NCI-H510A treated with DMSO at 0.1 percent for 48 hours (cell line): ENCODE measurements at places on chromosomes 1 and 21.
A peak's percentile ranks its signal among the peaks of the same experiment; 100 is the strongest.

- DNase-seq, result no peak
These were observed 19.5 kb downstream of the KIF17 start for GRCh38 chr1:20698195-20698910.

DNA sequence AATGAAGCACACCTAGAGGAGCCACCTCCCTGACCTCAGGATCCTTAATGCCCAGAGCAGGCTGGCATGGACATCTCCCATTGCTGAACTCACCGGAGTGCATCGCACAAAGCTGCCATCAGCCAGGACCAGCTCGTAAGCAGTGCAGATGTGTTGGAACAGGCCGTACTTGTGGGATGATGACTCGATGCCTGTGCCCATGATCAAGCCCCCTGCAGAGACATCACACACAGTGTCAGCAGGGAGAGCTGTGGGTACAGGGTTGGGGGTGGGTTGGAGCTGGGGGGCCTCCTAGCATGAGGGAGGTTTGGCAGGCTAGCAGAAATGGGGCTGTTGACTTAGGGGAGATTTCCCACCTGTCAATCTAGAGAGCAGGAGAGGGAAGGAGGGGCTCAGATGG, 12.0 kb downstream of the DHCR24 start:
- DNase-seq, result no peak

DNA sequence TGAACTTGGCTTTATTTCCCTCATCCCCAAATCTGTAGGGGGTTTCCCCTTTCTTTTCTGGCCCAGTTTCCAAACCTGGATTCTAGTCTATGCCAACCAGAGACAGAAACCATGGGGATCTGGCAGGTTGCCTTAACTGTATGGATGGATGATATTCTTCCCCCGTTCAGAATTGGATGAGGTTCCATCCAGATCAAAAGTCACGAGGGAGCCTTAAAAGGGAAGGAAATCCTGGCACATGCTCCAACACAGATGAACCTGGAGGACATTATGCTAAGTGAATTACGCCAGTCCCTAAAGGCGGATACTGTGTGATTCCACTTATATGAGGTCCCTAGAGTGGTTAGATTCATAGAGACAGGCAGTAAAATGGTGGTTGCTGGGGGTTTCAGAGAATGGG, 124.4 kb downstream of the HUNK start:
- no peak for DNase-seq

- DNase-seq, result no peak
These were observed 95.6 kb upstream of the JUN start for GRCh38 chr1:58879464-58879863.

DNA sequence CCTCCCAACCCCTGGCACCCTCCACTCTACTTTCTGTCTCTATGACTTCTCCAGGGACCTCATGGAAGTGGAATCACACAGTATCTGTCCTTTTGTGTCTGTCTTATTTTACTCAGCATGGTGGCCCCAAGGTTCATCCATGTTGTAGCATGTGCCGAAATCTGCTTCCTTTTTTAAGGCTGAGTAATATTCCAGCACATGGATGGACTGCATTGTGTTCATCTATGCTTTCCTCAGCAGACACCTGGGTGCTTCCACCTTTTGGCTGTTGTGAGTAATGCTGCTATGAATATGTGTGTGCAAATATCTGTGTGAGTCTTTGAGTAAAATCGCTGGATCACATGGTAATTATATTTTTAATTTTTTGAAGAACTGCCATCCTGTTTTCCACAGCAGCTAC, 1.6 kb upstream of the PFKL start:
- no peak for DNase-seq

DNA sequence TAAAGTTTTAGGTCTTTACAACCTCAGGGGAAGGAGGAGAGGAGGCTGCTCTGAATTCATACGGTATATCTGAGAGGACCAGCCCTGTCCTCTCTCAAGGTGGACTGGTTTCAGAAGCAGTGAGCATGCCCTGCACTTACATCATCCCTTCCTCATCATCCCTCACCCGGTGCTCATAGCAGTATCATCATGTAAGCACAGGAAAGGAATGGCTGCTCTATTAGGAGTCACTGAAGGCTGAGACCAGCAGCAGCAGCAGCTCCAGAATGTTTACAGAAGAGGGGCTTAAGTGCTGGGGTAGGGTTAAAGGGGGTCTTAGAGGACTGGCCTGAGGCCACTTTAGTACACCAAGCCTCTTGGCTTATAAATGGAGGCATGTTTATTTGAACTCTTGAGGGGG, 185.9 kb downstream of the AK5 start:
- DNase-seq, result no peak

GRCh38 chr1:203216274-203217138, 13.0 kb downstream of the CHIT1 start:
- peak; percentile 84 for DNase-seq

DNA sequence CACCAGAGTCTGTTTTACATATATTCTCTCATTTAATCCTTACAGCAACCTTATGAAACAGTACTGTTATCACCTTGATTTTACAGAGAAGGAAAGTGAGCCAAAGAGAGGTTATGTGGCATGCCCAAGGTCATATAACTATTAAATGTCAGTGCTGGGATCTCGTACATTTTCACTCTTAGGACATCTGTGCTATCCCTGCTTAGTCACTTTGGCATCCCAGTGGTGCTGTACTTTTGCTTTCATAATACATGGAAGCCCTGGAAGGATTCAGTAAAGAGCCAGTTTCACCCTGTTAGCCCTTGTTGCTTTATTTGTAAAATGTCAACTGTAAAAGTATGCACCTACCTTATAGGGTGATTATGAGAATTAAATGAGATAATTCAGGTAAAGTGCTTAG, 104.4 kb downstream of the NFIA start:
- DNase-seq, result no peak

DNA sequence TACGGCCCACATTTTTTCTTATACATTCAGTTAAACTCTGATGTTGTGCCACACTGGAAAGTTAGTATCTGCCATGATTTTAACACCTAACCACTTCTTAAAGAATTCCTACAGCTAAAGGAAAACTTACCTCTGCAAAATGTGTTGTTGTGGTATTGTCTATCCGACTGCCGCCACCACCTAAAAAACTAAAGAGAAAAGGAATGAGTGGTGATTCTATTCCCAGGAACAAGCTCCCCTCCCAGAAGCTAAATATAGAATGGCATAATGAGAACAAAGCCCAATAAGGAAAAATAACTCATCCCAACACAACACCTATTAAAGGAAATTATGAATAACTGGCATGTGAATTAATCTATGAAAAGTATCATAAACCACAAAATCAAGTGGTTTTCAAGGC, 39.5 kb downstream of the RNF115 start:
- DNase-seq, result no peak

GRCh38 chr21:40556442-40556968, 290.5 kb downstream of the DSCAM start:
- DNase-seq, result no peak

DNA sequence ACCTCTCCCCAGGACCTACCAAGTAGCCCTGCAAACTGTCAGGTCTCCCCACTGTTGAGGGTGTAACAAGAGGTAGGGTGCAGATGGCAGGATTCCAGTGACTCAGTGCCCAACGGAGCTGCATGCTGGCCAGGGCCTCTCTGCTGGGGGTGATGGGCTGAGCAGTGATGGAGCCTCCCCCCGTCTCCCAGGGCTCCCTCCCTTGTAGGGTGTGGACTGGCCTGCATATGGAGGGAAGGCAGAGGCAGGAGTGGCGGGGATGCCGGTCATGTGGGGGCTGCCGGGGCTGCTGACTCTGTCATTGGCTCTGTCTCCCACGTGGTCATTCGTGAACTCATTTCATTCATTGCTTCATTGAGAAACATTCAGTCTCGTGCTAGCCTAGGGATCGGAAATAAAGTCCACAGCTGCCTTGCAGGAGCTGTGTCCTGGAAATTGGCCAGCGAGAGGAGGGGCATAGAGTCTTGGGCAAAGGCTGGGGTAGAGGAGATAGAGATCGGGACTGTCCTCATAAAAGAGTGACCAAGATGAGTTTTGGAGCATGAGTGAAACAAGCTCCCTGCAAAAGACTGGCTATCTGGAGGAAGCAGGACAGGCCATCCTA, 22.9 kb upstream of the DISP3 start:
- DNase-seq, result no peak

- DNase-seq, result no peak
These were observed 161.9 kb upstream of the UBE2U start for GRCh38 chr1:64041371-64042131.

- no peak for DNase-seq
These were observed 10.3 kb upstream of the KCNJ15 start for GRCh38 chr21:38246511-38246910.

GRCh38 chr1:6185151-6185550, 5.0 kb upstream of the CHD5 start:
- no peak for DNase-seq

GRCh38 chr1:246067432-246068216, 439.5 kb downstream of the SMYD3 start:
- DNase-seq, result no peak

DNA sequence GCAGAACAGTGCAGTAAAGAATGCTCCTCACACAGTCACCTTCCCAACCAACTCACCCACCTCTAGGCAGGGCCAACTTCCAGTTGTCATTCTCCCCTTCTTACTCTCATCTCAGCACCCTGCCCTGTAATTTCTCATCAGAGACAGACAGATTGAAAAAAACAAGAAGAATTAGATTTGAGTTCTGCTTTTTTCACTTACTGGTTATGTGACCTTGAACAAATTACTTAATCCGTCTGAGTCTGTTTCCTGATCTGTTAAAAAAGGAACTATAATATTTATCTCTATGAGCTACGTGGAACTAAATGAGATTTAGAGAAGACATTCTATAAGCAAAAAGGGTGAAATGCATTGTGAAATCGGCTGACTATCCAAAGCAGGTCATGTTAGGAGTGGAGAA, 330.3 kb downstream of the ZNF326 start:
- no peak for DNase-seq

- DNase-seq, result no peak
These were observed 48.4 kb downstream of the COLGALT2 start for GRCh38 chr1:183989078-183989577.

- DNase-seq, result no peak
These were observed 5.4 kb downstream of the NECTIN4 start for GRCh38 chr1:161083748-161084596.

DNA sequence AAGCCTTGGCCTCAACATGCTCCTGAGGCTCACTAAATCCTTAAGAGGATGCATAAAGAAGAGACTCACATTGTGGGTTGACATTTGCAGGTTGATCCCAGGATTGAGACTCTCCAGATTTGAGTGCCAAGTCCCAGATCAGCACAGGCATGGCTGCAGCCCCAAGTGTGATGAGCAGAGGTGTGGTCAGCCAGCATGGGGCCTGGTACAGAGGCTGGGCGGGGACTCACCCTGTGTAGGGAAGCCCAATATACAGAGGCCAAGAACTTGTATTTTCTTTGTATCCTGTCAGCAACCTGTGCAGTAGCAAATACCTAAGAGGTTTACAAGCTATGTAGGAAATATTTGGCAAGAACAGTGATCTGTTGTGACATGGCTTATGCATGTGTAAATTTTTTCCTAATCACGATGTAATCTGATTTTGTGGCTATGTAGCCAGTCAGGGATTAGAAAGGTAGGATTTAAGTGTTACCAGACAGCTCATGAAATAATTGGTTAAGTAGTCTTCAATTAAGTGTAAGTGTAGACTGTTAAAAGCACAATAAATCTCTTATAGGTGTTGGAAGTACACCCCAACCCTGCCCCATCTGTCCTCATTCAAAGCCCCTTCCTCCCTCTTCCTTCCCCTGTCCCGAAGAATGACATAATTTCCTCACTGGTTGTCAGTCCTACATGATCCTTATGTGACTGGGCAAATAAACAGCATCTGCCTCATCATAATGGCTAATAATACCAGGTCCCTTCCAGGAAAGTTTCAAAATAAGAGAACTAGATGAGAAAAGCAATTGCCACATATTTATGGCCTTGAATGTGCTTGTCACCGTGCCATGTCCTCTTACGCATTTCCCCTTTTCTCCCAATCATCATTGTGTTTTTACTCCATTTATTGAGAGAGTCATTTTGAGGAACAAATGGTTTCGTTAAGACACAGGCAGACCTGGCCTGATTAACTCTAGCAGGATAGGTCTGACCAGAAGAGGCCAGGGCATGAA, 120.9 kb downstream of the HLX start:
- no peak for DNase-seq

DNA sequence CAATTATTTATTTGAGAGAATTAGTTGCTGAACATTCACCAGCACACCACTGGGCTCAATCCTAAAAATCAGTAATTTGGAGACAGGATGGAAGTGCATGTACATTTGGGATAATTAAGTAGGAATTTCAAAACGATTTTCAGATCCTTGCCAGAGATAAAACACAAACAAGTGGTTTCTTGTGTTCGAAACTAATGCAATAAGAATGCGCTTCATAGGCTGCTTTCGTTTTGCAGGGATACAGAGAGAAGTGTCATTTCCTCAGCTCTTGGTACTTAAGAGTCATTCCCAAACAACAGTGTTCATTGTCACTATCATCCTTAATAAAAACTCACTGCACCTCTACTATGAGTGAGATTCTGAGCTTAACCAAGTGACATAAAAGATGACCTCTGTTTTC, 20.6 kb upstream of the USP24 start:
- no peak for DNase-seq

DNA sequence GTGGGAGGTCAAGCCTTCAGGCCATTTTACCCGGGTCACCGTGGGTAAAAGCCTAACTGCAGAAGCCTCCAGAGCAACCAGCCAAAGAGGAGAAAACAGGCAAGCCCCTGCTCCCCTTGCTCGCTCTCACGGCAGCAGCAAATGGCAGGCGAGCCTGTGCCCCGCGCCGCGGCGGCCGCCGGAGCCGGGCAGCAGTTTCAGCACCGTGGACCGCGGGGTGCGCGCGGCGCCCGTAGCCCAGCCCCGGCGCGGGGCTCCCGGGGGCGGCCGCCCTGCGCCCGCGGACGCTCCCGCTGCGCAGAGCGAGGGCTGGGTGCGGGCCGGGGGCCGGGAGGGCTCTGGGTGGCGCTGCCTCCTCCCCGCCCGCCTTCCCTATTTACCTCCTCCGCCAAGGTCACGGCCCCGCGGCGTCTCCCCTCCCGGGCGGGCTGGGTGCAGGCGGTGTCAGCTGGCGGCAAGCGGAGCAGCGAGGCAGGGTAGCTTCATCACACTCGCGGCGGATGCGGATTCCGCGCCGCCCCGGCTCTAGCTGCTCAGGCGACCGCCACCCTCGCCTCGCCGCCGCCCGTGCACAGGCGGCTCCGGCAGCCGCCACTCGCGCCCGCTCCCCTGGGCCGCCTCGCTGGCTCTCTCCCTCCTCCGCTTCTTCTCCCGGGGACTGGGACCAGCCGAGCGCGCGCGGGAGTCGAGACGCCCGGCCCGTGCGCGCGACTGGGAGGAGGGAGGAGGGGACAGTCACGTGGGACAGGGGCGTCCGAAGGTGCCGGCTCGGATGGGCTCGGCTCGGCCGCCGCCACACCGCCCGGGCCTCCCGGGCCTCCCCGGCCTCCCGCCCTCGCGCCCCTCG, at the start of gene RGS7:
TSS of gene RGS7 (minus strand) at position 687 of the 847 bp plus-strand sequence.
- peak; percentile 44 for DNase-seq

GRCh38 chr21:14942801-14943490, 121.9 kb downstream of the NRIP1 start:
- peak; percentile 50 for DNase-seq

DNA sequence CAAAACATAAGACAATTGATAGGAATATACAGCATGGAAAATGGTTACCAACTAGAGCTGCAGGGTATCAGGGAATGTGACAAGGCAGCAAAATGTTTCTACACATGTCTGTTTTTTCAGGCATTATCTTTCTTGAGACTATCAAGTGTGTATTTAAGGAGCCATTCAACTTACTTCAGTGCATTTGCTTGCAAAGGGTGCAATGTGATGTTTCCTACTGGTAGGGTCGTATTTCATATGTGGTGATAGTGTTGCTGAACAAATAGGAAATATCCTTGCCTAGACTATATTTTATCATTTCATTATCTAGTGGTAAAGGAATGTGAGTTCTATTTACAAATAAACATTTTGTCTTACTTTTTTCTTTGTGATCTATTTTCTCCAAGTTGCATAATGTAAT, 42.4 kb downstream of the PTPRC start:
- DNase-seq, result peak; percentile 68
